Stimulated activated CD4-positive, alpha-beta T cell treated with anti-CD3 and anti-CD28 coated beads, Interleukin-15, amount 100 ng/mL, for 1 hour (primary cell): ENCODE measurements at places on chromosomes 1 and 21.

DNA sequence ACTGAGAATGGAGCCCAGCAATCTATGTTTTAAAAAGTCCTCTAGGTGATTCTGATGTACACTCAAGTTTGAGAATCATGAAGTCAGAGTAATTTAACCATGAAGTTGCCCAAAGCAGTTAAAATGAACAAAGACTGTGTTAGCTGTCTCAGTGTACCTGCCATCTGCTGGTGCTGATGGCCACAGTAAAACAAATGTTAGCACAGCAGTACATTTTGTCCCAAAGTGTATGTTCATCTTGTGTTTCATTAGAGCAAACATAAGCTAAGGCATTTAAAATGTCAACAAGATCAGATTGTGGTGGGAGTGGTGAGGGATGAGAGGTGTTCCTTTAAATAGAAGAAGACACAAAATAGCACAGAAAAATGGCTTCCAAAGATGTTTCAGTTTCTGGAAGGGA is 31.1 kb downstream of the FYB2 start:
- DNase-seq = no peak

DNA sequence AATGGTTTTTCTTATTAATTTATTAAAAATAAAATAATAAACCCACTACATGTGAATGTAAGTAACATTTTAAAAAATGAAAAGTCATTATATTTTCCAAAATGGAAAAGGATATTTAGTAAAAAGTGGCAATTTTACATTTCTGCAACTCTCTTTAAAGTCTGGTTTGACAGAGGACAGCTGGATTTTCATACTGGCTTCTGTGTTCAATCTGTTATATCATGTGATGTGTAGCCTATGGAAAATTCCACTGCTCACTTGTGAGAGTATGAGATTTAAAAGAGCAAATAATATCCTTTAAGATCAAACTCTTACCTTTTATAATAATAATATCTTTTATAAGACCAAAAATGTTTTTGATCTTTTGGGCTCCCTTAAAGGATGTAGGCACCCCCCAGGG is 33.7 kb downstream of the PCP4 start:
- DNase-seq = no peak

DNA sequence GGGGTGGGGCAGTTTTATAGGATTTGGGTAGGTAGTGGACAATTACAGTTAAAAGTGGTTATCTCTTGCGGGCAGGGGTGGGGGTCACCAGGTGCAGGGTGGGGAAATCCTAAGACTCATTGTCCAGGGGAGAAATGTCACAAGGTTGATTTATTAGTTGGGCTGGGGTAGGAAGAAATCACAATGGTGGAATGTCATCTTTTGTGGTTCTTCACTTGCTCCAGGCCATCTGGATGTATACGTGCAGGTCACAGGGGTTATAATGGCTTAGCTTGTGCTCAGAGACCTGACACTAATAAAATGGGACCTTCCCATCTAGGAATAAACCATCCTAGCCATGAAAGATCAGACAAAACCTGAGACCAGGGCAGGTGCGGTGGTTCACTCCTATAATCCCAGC is 11.5 kb downstream of the TEX46 start:
- no peak for DNase-seq

GRCh38 chr1:30327370-30328099 is 395.9 kb downstream of the MATN1 start:
- no peak for DNase-seq

- no peak for DNase-seq
These were observed 985 bp downstream of the SYT6 start for GRCh38 chr1:114152508-114153260.

GRCh38 chr1:24364605-24364974 is 45.4 kb downstream of the GRHL3 start:
- DNase-seq = no peak

DNA sequence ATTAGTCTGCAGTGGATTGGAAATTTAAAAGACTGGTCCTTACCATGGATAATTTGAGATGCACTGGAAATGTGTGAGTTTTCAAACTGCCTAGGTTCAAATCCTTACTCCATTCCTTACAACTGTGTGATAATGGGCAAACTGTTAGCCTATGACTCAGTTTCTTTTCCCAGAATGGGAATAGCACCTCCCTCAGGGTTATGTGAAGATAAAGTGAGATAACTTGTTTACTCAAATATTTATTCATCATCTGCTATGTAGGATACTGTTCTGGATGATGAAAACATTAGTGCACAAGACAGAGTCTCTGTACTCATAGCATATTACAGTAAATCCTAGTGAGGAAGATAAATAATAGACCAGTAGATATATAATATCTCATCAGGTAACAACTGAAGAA is 28.6 kb downstream of the LRIG2 start:
- DNase-seq = no peak
